ENCODE measurements at places on chromosomes 13 and 19.

DNA sequence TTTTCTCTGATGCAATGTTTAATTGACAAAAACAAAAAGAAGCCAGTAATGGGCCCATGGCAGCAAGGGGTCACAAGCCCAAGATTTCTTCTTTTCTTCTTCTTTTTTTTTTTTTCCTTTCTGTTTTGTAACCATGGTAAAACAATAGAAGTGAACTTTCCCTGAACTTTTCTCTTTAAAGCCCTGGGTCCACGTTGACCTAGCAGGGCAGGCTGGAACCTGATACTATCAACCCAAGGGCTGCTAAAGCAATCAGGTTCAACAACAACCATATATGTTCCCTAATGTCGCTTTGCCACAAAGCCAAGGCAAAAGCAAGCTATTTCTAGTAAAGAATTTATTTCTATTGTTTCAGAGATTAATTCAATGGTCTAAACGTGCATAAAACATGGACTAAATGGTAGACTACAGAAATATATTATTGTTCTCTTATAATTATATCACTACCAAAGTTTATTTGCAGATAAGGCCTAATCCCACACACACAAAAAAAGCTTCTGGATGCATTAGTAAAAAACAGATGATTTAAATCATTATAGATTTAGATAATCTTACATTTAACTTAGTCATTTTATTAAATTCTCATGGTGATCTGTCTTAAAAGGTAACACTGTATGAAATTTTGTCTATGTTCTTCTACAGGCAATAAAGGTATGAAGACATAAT, 153.9 kb downstream of the DACH1 start:
- no peak for DNase-seq

- no peak for DNase-seq
Measured at GRCh38 chr13:76939215-76939614, 9.1 kb upstream of the ACOD1 start.

GRCh38 chr13:79311386-79311785, 94.7 kb downstream of the RBM26 start:
- DNase-seq = no peak

GRCh38 chr13:24124789-24125476, 35.6 kb upstream of the SPATA13 start:
- DNase-seq = no peak

DNA sequence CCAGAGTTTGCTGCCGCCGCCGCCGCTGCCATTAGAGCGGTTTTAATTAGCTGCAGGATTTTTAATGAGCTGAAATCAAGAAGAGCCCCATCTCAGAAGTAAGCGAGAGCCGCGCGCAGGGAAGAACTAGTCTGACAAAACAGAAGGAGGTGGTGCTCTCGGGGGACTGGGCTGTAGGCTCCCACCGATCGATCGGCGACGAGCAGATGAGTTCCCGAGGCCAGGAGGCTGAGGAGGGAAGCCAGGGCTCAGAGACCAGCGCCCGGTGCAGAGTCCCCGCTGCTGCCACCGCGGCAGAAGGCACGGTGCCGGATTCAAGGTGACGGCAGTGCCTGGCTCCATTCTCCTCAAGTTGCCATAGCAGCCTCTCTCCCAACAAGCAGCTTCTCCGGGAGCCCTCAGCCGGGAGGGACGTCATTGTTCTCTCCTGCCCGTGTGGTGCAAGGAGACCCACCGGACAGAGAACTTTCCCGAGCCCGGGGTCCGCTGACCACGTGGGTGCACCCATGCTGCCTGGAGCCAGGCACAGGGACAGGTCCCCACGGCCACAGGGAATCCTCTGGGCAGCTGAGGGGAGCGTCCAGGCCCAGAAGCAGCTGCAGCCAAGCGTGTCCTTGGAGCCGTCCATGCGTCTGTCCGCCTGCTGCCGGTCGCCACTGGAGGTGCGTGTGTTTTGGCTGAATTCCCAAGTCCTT, 62.9 kb downstream of the CHST8 start:
- DNase-seq = no peak

DNA sequence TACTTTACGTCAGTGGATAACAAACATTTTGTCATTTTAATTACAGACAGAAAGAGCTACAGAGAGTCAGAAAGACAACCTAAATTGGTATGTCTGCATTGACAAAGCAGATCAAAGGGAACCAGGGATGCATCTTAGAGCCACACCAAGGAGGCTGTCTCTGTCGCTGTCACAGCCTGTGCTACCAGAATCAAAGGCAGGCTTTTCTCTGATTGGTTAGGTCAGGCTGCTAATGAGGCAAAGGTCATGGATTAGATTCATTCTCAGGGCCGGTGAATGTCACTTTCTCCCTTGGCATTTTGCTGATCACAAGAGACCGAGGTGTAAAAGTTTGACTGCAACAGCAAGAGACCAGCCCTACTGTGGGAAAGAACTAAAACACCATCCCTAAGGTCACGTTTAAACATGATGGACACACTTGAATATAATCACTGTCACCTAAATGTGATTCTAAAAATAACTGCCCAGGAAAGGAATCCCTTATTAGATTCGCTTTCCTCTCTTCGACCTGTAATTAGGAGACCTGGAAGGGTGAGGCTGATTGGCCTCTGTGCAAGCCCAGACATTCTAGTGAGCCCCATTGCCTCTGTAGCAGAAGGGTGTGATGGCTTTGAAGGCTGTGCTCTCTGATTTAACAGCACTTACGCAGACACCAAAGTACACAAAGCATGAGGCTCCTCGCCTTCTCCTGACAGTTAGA, 314.4 kb upstream of the NBEA start:
- no peak for DNase-seq

- no peak for DNase-seq
Measured at GRCh38 chr19:33902802-33903488, 106.3 kb downstream of the KCTD15 start.

- no peak for DNase-seq
Measured at GRCh38 chr19:1752757-1753728, at the start of gene ONECUT3. ONECUT3 (plus strand) TSS chr19:1753506; CDS start chr19:1753663, 157 bp downstream.

DNA sequence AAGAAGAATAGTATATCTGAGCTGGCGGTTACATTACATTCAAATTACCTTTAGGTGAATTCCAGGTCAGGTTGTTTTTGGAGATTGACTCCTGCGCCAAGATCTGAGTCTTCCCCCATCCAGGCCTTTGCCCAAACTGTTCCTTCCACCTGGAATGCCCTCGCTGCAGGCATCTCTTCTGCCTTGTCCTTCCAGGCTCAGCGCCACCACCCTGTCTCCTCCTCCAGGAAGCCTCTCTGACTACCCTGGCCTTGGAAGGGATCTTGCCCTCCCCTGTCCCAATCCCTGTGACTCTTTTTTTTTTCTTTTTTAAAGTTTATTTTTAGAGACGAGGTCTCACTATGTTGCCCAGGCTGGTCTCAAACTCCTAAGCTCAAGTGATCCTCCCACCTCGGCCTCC, 1.7 kb upstream of the HOMER3 start:
- DNase-seq = no peak
